Fibroblast of skin of scalp (primary cell): ENCODE measurements at places on chromosomes 1 and 21.

DNA sequence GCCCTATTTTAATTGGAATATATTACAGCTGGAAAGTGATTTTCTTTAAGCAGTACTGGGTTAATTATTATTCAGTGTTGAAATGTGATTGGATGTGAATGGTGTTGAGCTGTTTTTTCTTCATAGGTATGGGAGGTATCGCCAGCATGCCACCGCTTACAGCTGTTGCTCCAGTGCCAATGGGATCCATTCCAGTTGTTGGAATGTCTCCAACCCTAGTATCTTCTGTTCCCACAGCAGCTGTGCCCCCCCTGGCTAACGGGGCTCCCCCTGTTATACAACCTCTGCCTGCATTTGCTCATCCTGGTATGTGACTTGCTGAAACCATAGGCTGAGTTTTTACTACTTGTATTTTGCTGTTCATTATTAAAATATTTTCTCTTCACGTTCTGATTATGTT lies 107.7 kb downstream of the ITSN1 start:
- DNase-seq: peak; percentile 10

- DNase-seq: peak; percentile 87
These were observed 20.7 kb upstream of the CLIC4 start for GRCh38 chr1:24724345-24725208.

GRCh38 chr1:117606649-117607430 lies 992 bp downstream of the TENT5C start:
- peak; percentile 23 for DNase-seq

DNA sequence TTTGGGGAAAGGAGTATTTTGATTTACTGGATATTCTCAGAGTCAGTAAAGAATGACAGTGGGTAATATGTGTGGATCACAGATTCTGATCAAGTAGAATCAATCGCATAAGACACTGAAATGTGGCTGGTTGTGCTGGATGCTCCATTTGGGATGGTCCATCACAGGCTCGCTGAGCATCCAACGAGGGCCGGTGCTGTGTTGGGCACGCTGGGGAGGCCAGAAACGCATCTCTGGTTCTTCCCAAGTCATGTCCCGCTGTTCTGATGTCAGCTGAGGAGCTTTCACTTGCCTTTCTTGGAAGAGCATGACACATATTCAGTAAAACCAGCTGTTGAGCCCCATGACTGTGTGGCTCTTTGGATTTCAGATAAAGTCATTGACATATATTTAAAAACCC lies 72.0 kb downstream of the UMODL1 start:
- DNase-seq: no peak

DNA sequence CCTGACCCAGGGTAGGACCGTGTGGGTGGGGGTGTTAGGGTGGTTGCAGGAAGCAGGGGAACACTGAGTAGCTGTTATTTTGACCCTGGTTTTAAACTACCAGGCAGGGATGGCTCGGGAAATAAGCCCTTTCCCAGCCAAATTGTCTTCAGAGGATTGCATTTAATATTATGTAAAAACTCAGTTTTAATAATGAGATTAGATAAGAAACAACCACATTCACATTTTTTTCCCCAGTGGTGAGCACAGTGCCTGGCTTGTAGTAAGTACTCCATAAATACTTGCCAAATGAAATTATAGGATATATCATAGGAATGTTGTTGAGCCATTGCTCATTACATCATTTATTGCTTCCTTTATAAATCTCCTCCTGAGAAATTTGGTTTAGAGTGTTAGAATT lies 3.1 kb upstream of the ACP6 start:
- DNase-seq: peak; percentile 36

DNA sequence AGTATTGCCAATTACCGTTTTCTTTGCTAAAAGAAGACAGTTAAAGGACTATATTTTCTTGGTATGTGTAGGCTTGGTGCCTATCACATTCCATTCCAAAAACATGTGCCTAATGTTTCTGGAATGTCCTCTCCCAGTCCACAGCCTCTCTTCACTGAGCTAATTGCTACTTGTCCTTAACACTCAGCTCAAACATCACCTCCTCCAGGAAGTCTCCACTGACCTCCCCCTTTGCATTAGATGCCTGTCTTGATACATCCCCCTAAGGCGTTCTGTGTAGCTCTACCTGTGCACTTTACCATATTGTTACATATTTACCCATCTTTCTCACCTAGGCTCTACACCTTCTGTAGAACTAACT lies 195.6 kb upstream of the CAMK1G start:
- DNase-seq: peak; percentile 78

DNA sequence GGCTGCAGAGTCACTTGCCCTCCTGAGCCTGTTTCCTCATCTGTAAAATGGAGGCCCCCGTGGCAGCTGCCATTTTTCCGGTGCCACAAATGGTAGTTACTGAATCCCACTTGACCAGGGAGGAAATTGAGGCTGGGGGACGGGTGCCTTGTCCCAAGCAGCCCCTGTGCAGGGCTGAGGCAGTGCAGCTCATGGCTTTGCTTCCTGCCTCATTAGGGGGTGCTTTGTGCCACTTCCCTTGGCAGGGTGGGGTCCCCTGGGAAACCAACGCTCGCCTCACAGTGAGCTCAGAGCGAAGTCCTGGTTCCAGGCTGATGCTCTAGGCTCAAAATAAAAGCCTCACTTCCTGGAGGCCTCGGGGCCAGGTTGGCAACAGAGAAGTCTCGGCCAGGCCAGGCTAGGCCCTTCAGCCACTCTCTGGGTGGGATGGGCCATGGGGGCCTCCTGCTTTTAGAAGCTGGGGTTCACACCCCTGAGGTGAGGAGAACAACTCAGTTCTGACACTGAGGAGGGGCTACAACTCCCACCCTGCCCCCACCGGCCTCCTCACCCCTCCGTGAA lies 6.8 kb downstream of the LAPTM5 start:
- no peak for DNase-seq

DNA sequence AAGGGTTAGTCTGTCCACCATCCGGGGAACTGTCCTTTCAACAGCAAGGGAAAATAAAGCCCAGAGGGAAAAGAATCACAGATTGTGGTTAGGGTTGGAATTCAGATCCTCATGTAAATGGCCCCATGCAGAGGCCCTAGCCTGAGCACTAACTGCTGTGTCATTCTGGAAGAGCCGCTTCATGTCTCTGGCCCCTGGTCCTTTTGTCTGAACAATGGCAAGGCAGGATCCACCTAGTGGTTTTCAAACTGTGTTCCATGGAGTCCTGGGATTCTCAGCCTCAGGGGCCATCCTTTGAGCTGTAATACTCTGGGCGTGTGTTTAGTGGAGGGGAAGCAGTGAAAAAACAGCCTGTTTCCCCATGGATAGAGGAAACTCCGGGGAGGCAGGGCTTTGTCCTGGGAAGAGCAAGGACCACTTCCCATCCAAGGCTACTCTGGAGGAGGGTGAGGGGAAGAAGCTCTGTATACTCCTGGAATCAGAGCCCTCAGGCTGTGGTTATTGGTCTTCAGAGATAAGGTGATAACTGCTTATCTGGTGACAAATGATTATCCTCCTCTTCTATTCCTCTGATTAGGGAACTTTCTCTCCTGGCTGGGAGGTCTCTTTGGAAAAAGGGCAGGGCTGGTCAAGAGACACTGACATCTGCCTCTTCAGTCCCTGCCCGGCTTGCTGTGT lies 19.2 kb downstream of the PAX7 start:
- DNase-seq: peak; percentile 66

DNA sequence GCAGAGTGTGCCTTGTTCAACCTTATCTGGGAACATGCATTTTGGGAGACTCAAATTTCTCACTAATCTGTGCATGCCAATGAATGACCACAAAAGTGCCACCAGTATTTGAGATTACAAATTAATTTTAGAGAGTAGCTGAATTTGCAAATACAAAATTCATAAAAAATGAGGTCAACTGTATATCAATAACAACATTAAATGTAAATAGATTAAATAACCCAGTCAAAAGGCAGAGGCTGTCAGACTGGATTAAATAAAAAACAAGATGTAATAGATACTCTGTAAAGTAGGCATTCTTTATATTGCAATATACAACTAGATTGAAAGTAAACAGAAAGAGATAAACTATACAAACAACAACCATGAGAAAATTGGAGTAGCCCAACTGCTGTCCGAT lies 5.5 kb upstream of the KRTAP10-3 start:
- no peak for DNase-seq

- no peak for DNase-seq
These were observed 226.5 kb downstream of the FOXD2 start for GRCh38 chr1:47664356-47664755.

DNA sequence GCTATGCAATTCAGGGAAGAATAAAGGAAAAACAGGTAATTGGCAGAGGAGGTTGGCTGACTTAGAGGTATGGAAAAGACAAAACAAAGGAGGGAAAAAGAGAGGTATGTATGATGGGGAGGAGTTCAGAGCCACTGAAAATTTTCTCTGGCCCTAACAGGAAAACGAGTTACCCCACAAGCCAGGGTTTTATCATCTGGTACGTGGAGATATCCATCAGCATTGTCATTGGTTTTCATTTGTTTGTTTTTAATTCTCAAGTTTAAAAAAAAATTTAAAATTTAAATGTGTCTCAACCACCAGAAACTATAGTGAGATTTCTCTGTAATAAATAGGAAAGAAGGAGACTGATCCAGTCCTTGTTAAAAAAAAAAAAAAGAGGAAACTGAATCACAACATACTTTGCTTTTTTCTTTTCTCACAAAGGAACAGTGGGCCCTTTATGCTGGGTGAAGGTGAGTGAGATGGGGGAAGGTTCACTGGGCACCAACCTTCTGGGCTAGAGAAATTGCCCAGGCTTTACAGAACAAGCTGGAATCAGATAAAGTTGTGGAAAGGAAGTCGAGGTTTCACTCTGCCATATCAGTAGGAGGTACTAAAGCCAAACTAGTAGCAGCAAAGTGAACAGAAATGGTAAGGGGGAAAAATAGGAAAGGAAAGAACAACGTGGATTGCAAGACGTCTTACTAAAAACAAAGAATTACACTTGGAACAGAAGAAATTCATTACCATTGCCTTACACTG lies 2.7 kb downstream of the IFNAR2 start:
- no peak for DNase-seq

DNA sequence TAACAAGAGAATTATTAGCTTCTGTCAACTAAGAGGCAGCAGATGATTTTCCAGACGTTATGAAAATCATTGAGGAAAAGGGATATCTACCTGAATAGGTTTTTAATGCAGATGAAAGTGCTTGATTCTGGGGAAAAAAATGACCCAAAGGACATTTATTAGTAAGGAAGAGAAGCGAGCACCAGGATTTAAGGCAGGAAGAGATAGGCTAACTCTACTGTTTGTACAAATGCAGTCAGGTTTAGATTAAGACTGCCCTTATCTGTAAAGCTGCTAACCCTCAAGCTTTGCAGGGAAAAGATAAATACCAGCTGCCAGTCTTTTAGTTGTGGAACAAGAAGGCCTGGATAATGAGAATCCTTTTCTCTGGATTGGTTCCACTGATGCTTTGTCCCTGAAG lies 33.0 kb upstream of the LRIG2 start:
- no peak for DNase-seq

GRCh38 chr1:21294266-21294989 lies 4.2 kb upstream of the ECE1 start:
- no peak for DNase-seq

- no peak for DNase-seq
These were observed 19.0 kb upstream of the SLC6A9 start for GRCh38 chr1:44050261-44050660.

- no peak for DNase-seq
These were observed at the start of gene CNTN2 for GRCh38 chr1:205042911-205043806. TSS of gene CNTN2 (plus strand) at chr1:205043212. CDS start at chr1:205053186, 9,974 bp downstream.

GRCh38 chr1:69569576-69570328 lies 2.0 kb downstream of the LRRC7 start:
- no peak for DNase-seq

DNA sequence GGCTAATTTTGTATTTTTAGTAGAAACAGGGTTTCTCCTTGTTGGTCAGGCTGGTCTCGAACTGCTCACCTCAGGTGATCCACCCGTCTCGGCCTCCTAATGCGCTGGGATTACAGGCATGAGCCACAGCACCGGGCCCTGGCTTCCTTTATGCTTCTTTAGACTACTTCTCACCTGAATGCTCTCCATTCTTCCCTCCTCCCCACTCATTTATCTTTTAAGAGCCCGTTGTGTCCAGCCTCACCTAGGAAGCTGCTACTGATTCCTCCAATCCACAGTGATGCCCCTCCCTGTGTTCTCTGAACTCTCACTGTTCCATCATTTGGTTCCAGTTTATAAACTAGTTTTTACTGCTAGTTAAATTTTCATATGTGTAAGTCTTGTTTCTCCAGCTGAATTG lies 44.9 kb upstream of the NR5A2 start:
- DNase-seq: no peak

DNA sequence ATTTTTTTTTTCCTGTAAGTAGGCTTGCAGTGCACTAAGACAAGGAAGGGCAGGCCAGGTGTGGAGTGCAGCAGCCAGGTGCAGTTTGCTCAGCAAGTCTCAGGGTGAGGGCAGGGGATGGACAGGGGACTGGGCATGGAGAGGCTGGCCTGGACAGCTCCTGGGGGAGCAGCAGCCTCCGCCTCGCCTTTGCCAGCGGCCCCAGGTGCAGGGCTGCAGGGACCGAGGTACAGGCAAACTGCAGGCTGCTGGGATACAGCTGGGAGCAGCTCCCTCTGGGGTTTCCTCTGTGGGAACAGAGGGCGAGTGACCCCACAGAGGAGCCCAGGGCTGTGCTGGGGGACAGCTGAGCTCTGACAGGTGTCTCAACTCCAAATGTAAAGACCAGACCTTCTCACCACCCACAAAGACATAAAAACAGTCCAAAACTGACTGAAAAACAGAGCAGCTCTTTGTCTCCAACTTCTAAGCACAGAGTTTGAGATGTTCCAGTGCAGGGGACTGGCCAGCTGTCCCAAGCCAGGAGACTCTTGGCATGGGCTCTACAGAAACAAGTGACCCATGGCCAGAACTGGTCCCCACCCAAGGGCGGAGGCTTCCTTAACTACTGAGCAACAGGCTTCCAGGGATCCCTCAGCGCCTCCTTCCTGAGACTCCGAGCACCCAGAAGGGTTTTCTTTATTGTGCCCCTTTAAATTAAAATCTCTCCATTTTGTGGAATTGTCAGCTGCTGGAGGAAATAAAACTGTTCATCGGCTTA lies 27.7 kb upstream of the AJAP1 start:
- DNase-seq: no peak

GRCh38 chr1:238999944-239000343 lies 386.4 kb upstream of the CHRM3 start:
- DNase-seq: no peak

DNA sequence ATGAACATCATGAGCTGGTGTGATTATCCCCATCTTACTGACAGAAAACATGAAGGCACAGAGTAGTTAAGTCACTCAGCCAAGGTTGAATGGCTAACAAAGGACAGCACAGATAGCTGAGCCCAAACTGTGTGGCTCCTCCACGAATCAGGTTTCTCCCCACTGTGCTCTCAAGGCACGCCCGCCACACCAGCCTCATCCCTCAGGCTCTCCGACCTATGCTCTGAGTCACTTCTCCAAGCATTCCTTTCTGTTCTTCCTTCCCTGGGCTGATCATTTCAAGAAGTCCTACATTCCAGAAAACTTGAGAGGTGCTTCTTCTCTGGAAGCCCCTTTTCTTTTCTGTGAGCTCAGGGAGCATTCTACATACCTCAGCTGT lies 25.3 kb upstream of the SDC3 start:
- DNase-seq: peak; percentile 55

- peak; percentile 43 for DNase-seq
These were observed 352.9 kb downstream of the LTN1 start for GRCh38 chr21:28639737-28640136.
